Foreskin keratinocyte (primary cell): ENCODE measurements at places on chromosomes 2 and 18. TPM values are rescaled to one million over a fixed set of nuclear protein-coding genes. Genes with fewer than 3 reads are reported as not detected.

The PROC gene
- 0.32 and 0.82 TPM in 2 replicates for total RNA-seq

The TUBB6 gene
- total RNA-seq, result 772 and 774 TPM in 2 replicates

The SATB2 gene
- total RNA-seq, result 2.1 and 2.8 TPM in 2 replicates

The AKAIN1 gene
- not detected in 2 replicates for total RNA-seq

The MSTN gene
- not detected in 2 replicates for total RNA-seq

The GRB14 gene
- total RNA-seq, result 2.4 and 2.6 TPM in 2 replicates

The MARCO gene
- 0.11 and 0.14 TPM in 2 replicates for total RNA-seq
